ENCODE measurements at places on chromosomes 11 and 22.

- peak; percentile 38 for DNase-seq
Observed at GRCh38 chr22:30196141-30196879, 50.2 kb downstream of the LIF start.

- DNase-seq = no peak
Observed at GRCh38 chr11:57681168-57681567, 13.3 kb downstream of the ZDHHC5 start.

DNA sequence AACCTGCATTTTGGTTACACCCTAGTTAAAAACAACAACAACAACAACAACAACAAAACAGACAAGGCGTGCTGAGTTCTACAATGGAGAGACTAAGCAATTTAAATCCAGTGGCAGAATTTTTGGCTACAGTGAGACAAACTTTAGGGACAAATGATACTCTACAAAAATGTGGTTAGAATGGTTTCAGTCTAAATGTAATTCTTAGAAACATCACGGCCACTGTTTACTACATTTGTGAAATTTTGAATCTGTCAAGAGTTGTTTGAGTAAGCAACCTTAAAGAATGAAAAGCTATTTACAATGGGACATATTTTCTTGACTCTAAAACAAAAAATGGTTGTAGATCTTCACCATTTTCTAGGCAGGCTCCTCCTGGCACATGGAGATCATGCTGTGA is 259.4 kb downstream of the SWAP70 start:
- no peak for DNase-seq

DNA sequence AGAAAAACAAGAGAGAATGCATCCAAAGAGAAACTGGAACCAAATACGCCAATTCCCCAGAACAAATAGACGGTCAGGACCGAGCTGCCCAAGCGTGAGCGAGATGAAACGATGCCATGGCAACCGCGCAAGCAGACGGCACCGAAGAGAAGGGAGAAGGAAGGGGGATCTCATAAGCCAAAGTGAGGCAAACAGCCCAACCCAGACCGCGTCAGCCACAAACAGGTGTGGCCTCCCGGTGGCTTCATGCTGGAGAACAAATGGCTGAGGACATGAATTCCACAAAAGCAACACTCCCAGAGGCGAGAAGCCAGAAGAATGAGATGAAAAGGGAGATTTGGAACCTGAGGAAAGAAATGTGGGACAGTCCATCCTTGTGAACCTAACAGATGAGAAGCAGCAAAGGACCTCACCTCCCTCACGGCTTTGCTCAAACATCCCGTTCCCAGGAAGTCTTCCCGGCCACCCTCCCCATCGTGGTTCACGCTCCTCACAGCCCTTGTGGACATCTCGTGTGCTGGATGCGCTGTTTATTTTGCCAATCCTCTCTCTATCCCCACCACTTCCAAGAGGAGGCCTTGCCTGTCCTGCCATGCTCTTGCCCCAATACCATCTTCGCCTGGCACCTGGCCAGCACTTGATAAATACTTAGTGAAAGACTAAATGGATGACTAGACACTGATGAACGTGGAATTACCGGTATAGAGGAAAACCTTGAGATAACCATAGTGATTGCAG is 89.1 kb upstream of the RTL6 start:
- DNase-seq = peak; percentile 16

DNA sequence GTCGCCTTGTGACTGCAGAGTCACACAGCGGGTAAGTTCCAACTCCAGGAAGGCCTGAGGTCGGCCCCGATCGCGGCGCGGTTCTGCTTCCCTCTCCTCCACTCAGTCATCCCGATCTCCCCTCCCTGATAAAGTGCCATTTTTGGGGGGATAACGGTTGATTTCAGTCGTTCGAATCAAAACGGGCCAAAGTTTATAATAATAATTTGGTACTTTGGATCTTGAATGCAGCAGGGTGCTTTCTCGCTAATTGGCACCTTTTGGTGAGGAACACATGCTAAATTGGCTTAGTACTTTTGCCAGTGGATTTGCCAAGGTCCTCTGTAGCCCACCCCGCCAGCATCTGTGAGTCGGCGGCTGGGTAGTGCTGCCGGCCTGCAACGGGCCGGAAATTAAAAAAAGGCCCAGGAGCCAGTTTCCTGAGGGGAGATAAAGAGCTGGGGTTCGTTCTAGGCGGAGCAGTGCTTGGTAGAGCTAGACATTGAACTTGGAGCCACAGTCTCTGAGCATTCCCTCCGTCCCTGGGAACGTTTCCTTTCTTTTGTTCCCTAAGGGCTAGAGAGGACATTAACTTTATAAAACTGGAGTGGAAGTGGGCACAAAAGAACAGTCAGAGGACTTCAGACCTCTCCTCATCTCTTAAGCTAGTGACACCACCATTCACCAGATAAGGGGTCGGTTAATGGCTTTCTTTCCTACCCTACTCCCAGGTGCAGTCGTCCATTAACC is 997 bp downstream of the UBE2L3 start:
- DNase-seq = peak; percentile 36

DNA sequence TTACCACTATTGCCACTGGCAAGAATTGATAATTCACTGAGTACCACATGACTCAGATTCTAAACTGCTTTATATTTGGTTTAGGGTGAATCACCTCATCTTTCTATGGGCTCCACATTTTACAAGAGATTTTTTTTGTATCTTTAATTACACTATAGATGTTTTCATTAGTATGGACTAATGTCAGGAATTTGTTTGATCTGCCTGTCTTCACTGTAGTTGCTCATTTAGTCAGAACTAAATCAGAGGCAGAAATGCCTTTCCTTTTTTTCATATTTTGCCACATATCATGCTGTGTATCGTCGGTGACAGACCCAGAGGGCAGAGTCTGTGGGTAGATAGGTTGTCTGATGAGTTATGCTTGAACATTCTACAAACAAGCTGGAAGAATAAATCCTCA is 524.1 kb downstream of the METTL15 start:
- DNase-seq = no peak

GRCh38 chr11:99184146-99184545 is 163.4 kb downstream of the CNTN5 start:
- no peak for DNase-seq

GRCh38 chr11:69211540-69211919 is 55.8 kb downstream of the SMIM38 start:
- DNase-seq = no peak

DNA sequence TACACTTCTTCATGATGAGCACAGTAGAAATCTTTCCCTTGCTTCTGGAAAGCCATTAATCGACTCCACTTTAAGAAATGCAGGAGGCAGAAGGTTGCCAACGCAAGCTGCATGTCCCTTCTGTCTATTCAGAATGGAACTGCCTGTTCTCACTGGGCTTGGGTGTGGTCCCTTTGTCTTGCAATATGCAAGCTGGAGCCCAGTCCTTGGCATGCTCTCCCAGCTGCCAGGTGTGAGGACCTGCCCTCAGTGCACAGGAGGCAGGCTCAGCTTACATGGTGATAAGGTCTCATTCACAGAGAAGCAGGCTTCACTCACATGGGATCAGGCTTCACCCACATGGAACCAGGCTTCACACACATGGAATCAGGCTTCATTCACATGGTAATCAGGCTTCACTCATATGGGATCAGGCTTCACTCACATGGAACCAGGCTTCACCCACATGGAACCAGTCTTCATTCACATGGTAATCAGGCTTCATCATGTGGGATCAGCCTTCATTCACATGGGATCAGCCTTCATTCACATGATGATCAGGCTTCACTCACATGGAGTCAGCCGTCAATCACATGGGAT is 59.2 kb upstream of the USP47 start:
- no peak for DNase-seq

GRCh38 chr11:125371431-125371935 is 124.6 kb downstream of the FEZ1 start:
- no peak for DNase-seq

DNA sequence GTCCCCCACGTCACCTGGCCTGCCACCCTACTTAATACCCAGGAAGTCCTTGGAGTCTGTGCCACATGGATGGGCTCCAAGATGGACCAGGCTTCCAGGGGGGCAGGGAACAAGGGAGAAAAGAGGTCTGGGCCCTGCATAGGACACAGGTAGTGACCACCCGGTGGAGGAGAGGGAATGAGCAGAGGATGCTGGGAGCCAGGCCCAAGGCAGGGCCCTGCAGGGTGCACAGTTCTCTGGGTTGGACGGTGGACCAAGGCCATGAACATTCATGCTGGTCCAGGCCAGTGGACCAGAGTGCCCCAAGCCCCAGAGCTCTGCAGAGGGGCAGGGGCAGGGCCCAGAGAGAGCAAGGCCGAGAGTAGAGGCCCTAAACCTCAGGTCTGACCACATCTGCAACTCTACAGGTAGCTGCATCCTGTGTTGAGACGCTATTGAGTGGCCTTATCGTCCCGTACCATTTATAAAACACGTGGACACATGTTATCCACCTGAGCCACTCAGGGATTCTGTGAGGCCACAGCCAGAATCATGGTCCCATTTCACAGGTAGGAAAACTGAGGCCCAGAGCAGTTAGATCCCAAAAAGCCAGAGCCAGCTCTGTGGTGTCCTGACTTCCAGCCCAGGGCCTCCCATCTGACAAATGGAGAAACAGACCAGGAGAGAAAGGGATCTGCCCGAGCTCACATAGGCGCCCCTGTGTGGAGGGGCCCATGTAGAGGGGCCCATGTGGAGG is 46.4 kb downstream of the IGLL5 start:
- no peak for DNase-seq

DNA sequence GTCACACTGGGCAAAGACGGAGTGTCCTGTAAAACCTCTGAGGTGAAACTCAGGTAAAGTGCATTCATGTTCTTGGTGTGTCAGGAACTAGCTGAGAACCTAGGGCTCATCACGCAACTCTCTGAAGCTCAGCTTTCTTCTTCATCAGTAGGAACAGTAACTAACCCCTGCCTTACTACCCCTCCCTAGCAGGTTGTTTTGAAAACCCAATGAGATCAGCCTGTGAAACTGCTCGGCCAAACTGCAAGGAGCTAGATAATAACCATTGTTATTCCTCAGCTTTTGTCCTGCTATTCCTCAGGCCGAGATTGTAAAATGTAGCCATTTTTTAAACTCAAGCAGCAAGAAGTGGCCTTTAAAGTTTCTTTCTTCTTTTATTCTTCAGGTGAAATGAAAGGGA is 9.8 kb upstream of the FJX1 start:
- no peak for DNase-seq

- DNase-seq = peak; percentile 70
Observed at GRCh38 chr11:63888170-63889086, 28.5 kb downstream of the RCOR2 start.

GRCh38 chr11:86595451-86595850 is 77.0 kb downstream of the ME3 start:
- DNase-seq = no peak

GRCh38 chr11:88415495-88415894 is 78.0 kb upstream of the CTSC start:
- DNase-seq = no peak

DNA sequence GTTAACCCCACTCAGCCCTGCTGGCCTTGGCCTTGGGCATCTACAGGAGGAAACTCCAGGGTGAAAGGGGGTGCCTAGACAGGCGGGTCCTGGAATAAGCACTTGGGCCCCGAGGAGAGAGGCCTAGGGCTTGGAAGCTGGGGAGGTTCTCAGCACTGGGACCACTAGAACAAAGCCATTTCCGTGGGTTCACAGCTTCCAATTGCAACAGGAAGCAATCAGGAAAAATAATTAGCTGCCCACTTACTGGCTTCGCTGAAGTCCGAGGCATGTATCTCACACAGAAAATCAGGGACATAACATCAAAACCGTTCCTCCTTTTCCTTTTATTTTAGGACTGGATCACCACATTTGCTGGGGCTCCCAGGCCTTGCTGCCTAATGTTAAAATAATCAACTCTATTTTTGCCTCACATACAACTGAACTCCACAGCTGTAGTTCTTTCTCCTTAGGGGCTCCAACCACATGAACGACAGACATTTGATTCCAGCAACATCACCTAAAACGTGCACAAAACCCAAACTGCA is 161.1 kb upstream of the GRK3 start:
- no peak for DNase-seq

DNA sequence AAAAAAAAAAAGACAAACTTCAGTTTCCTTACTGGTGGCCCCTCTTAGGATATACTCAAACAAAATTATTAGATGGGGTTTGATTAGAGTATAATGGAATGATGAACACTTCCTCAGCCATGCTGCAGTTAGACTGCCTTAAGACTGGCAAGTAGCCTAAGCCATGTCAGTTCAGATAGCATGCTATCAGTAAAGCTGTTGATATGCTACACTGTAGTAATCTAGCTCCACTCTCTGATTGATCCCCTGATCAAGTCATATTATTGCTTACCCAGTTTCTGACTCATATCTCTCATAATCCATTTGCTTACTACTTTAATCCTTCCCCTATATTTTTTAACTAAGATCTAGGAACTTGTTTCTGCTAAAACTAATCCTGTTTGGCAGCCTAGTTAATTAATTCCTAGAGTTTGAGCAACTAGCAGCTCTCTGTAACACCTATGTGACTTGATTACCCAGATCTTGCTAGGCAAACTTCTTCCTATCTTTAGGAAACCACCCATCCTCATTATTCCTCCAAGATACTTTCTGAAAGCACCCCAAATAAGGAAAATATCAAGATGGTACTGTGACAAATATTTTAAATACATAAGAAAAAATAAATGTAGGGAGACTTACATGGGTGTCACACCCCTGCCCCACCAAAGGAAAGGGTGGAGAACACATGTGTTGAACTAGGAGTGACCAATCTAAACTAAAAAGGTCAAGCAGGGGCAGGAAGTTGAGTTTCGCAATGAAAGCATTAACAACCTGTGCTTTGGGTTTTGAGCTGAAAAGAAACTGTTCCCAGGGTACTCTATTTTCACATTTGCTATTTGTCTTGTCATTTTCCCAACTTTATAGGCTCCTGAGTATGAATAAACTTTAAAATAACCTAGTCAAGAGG is 43.2 kb downstream of the PIK3C2A start:
- DNase-seq = no peak

GRCh38 chr11:65590240-65590738 is 5.3 kb downstream of the KCNK7 start:
- no peak for DNase-seq

GRCh38 chr11:579830-580601 is 3.7 kb downstream of the PHRF1 start:
- DNase-seq = no peak

DNA sequence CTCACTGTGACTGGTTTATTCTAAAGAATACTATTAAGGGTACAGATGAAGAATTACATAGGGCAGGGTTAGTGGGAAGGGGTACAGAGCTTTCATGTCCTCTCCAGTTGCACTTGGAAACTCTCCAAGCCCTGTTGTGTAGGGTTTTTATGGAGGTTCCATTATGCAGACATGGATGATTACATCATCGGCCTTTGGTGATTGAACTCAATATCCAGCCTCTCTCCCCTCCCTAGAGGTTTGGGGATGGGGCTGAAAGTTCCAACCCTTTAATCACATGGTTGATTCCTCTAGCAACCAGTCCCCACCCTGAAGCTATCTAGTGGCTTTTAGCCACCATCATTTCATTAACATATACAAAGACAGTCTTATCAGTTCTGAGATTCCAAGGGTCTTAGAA is 472.6 kb downstream of the BUD13 start:
- DNase-seq = no peak

- no peak for DNase-seq
Observed at GRCh38 chr11:59854871-59855270, 9.6 kb upstream of the CBLIF start.

All from activated naive CD8-positive, alpha-beta T cell treated with anti-CD3 and anti-CD28 coated beads for 36 hours (primary cell).